ENCODE measurements at places on chromosomes 7 and 10.

DNA sequence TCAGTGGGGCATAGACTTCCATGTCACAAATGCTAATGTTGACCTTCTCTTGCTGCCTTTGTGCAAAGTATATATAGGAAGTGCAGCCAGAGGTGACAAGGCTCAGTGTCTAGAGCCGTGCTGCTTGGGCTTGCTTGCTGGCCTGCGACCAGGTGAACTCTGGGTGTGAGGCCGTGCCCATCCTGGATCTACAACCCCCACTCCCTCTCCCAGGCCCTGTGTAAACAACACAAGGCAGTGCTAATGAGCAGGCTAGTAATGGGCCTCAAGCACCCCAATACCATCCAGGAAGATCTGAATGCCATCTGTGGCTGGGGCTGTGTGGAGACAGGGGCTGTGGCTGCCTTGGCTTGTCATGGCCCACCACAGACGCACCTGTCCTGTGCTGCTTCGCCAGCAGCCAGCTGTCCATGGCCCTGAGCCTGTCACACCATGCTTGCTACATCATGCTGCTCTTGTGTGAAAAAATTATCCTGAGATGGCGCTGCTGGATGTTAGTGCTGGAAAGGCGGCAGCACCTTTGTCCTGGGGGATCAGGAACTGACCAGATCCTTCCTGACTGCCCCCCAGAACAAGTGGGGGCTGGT is 107.6 kb upstream of the ZNF92 start:
- DNase-seq = no peak

DNA sequence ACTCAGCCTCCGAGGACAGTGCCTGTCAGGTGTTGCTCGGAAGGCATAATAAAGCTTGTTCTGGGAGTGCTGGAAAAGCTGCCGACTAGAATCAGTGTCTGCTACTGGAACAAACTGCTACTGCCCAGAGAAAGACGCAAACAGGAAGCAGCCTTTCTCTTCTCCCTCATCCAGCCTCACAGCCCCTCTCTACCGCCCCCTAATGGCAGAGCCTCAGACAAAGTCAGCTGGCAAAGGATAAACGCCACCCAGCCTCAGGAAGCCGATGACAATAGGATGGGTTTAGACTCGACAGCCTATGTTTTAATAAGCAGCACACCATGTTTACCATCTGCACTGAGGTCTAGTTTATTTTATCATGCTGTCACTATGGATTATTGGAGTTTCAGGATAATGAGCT is 169.5 kb upstream of the LYZL1 start:
- no peak for DNase-seq

DNA sequence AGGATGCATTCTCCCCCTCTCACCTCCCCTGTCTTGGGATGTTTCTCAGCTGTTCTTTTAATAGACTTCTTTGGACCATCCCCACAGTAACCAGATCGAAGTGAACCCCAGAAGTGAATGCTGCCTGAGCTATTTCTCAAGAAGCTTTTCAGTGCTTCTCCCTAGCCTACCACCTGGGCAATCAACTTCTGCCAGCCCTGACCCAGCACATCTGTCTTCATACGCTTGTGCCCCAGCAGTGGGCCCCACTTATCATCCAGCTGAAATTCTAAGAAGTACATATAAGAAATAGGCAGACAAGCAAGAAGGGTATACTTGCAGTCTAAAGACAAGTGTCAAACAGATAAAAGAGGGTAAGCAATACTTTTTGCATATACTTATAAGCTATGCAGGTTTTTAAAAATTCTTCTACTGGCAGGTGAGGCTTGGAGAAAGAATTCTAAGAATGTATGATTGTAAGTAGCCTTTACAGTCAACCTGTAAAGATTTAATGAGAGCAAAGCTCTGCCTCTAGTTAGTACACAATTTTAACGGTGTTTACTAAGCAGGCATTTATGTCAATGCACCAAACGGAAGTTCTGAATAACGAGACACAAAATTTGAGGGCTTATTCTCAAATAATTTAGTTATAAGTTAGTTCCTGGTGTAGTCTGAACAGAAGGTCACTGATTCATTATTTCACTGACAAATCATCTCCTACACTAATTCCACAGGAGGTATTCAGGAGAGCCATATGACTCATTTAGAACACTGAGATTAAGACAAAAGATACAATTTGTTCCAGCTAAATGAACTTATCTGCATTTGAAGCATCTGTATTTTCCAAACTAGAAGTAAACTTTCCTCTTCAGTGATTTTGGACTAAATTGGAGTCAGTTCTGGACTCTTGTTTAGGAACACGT is 83.3 kb downstream of the RNLS start:
- peak; percentile 50 for DNase-seq

GRCh38 chr10:44985175-44985681 is 6.6 kb upstream of the DEPP1 start:
- no peak for DNase-seq

- peak; percentile 64 for DNase-seq
These were observed 2.7 kb downstream of the MXI1 start for GRCh38 chr10:110209926-110210673.

- DNase-seq = no peak
These were observed 5.0 kb upstream of the ATP6V0E2 start for GRCh38 chr7:149868623-149869290.

GRCh38 chr10:78828647-78829539 is 239.9 kb upstream of the ZMIZ1 start:
- no peak for DNase-seq

DNA sequence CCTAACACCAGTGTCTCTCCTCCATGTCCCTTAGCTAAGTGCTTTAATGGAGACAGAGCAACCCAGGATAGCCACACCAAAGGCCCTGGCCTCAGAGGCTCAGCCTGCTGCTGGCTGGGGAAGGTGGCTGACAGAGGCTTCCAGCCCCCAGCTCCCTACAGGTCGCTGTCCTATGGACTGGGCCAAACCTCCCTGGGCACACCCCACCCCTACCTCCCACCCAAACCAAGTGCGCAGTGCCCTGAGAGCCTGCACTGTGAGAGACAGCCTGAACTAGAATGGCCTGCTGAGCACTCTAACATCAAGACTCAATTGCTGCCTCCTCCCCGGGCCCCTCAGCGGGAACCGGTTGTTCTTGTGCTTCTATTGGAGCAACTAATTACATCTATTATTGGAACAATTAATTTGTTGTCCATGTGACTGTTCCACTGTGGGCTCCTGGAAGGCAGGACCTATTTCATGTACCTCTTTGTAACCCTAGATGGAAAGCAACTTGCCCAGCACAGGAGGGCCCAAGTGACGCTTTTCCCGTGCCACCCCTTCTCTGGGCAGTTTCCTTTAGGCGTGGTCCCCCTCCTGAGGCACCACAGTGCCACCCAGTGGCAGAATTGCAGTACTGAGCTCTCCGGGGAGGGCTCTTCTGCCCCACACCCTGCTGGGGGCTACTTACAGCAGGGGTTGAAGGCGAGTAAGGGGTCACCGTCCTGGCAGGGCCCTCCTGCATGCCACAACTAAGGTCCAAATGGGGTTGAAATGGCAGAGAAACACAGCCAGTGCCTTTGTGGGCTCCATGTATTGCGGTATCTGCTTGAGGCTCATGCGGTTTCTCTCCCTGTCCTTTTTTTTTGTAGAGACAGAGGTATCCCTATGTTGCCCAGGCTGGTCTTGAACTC is 63.7 kb upstream of the WAPL start:
- peak; percentile 49 for DNase-seq

DNA sequence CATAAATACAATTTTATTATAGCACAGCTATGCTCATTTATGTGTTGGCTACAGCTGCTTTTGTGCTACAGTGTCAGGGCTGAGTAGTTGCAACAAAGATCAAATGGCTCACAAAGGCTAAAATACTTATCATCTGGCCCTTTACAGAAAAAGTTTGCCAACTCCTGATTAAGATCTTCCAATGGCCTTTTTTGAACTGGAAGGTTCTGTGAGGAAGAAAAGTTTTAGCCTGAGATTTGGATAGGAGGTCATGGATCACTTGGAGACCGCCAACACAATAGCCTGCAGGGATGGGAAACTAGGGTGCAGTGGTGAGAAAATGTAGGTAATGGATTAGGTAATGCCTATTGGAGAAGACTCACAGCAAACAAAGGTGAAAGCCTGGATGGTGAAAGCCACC is 169.8 kb downstream of the NOC3L start:
- DNase-seq = no peak

- DNase-seq = no peak
These were observed 49.5 kb upstream of the PPP2R2D start for GRCh38 chr10:131851346-131851745.

DNA sequence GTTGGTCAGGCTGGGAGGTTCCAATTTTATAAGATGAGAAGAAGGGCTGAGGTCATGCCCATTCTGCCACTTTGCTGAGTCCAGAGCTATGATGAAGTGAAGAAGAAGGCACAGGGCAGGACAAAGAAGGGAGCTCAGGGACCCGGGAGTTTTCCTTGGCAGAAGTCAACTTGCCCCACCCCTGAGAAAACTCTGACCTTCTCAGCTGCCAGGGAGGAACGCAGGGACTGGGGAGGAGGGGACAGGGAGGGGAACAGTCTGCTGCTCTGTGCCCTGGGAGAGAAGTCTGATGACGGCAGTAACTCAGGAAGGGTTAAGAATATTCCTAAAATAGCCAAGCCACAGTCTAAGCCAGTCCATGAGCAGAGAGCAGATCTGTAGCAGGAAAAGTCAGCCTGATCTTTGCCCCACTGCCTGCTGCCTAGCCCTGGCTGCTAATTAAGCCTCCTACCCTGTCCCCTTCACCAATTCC is 11.7 kb downstream of the ADIRF start:
- no peak for DNase-seq

DNA sequence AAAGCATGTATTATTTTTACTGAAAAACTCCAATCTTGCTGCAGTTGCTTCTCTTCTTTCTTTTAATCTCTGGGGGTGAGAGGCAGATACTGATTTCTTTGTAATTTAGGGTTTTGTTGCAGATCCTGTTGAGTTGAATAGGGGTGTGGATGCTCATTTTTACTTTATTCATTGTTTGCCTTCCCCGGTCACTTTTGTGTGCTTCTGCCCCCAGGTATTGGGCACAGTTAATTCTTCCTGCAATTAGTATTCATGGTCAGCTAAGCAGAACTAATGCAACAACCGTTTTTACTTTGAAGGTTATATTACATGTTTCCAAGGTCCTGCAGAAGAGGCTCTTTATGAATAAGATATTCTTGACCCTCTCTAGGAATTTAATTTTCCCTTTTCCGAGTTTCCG is 96.4 kb downstream of the BUB3 start:
- DNase-seq = no peak

DNA sequence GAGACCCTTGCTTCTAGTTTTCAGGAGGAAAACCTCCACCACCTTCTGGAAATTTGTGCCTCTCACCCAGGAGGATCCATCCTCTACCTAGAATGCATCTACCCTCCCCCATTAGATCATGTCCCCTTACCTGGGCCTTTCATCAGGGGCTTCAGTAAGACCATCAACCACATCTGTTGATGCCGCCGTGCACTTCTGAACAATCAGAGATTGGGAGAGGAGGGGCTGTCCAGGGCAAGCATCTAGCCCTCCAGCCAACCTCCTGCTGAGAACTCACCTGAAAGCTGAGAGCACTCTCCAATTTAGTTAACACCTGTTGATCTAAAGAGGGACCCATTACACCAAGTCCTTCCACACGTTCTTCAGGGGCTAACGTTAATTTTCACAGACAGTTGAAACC is 57.6 kb upstream of the PIK3CG start:
- no peak for DNase-seq

- DNase-seq = no peak
These were observed 145.6 kb downstream of the GLCCI1 start for GRCh38 chr7:8114175-8114574.

DNA sequence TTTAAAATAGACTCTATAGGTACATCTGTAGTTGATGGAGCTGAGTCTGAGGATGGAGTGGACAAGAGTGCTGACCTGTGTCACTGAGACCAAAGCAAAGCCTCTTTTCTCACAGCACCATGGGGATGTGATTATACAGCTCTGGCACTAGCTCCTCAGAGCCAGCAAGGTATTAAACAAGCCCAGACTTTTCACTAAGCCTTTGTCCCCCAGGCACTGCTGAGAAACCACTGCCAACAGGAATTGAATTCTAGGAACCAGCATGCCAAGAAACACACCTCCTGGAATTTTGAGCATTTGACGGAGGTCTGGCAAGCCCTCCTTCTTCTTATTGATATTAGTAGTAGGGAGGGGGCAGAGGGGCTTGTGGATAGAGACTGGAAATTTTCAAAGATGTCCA is 147.0 kb downstream of the C1GALT1 start:
- DNase-seq = no peak

GRCh38 chr10:36053271-36053670 is 411.2 kb upstream of the FZD8 start:
- DNase-seq = no peak

- DNase-seq = no peak
These were observed 17.9 kb upstream of the SEC61A2 start for GRCh38 chr10:12111528-12111927.

Data from fibroblast of skin of right quadriceps (primary cell).